ENCODE measurements at places on chromosomes 6 and 20.

- no peak for DNase-seq
Observed at GRCh38 chr6:5286780-5287179, 25.5 kb downstream of the FARS2 start.

DNA sequence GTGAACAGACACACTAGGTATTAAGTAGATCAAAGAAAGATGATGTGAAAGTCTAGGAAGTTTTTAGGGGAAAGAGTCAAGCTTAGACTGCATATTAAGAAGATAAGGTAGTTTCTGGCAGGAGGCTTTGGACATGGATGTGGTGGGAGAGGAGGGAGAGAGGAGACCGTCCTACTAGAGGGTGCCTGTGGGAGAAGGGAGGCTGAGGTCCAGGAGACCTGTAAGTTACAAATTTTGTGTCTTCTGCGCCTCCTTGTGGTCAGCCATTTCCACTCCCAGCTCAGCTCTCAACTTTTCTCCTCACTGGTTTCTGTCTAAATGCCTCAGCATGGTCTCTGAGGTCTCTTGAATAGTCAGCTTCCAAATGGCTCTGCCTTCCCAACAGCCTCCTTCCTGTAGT, 193.5 kb downstream of the UNC5CL start:
- no peak for DNase-seq

- DNase-seq = no peak
Observed at GRCh38 chr6:80217794-80218193, 111.3 kb downstream of the BCKDHB start.

DNA sequence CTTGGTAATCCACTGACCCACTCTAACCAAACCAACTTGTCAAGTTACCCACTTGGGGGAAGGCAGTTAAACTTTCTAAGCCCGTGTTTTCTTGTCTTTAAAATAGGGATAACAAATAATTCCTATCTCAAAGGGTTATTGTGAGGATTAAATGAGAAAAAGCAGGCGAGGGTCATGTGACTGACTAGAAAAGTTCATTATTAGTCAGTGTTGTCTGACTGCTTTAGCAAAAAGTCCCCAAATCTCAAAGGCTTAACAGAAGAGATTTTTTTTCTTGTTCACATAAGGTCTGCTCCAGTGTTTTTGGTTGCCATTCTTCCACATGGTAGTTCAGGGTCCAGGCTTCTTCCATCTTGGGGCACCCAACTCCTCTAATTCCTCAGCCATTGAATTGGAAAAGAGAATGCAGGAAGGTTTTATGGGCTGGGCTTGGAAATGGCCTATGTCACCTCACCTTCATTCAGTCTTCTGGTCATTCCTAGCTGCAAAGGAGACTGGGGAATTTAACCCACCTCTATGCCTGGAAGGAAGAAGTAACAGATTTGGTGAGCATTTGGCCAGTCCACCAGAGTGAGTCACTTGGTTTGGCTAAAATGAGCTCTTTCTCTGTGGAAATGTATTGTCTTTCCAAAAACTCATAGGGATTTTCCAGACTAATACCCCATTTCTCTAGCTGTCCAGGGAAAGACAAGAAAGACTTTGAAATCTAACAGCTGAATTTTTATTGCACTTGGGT, 77.0 kb downstream of the CAP2 start:
- no peak for DNase-seq

DNA sequence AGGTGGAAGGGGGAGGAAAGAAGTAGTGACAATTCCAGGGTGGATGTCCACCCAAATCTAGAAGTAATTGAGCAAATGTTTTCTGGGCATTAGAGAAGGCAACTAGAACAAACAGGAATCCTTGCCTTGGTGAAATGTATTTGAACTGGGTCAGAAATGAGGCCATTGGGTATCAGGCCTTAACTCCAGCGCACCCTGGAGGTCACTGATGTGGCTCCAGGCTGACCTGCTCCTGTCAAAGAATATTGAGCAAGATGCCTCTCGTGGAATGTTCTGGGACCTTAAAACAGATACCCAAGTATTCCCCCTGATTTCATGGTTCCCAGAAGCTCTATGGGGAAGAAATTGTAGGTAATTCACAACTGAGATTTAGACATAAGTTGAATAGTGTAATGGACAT, 6.9 kb downstream of the HLA-DPB1 start:
- DNase-seq = no peak

GRCh38 chr6:75094614-75095200, 111.1 kb downstream of the COL12A1 start:
- no peak for DNase-seq

GRCh38 chr6:2184700-2185455, 60.5 kb downstream of the GMDS start:
- DNase-seq = no peak

GRCh38 chr6:53717566-53717965, 52.0 kb upstream of the KLHL31 start:
- DNase-seq = no peak

DNA sequence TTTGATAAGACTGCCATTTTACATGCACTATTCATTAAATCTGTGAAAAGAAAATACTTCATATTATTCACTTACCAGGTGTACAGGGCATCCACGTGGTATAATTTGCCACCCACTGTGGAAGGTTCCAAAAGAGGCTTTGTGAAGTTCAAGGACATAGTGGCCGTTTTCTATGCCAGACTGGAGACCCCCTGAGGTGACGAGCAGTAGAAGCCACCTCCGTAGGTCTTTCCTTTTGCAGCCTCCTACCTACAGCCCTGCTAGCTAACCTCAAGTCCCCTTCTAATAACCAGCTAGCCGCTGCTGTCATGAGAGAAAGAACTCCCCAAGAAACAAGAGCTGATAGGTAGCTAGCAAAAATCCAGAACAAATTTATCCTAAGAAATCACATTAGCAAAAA, 110.5 kb downstream of the ARHGAP18 start:
- no peak for DNase-seq

DNA sequence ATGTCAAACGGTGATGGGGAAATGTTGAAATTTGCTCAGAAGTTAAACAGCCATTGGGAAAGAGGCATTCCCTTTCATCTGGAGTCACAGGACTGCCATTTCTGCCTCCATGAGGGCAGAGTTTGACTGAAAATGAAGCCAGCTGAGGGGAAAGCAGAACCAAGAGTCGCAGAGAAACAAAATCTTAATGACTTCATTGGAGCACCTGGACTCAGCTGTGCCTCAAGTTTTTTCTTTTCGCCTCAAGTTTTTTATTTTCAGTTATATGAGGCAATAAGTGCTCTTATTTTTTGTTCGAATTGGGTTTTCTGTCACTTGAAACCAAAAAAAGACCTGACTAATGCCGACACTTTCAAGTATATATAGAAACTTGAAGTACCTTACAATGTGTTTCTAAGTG, 161.3 kb downstream of the PKHD1 start:
- no peak for DNase-seq

GRCh38 chr6:96157018-96157565, 141.3 kb downstream of the FUT9 start:
- DNase-seq = no peak

GRCh38 chr6:46210294-46210693, 39.5 kb upstream of the ENPP5 start:
- DNase-seq = no peak

- no peak for DNase-seq
Observed at GRCh38 chr6:36725581-36725980, 28.0 kb downstream of the RAB44 start.

DNA sequence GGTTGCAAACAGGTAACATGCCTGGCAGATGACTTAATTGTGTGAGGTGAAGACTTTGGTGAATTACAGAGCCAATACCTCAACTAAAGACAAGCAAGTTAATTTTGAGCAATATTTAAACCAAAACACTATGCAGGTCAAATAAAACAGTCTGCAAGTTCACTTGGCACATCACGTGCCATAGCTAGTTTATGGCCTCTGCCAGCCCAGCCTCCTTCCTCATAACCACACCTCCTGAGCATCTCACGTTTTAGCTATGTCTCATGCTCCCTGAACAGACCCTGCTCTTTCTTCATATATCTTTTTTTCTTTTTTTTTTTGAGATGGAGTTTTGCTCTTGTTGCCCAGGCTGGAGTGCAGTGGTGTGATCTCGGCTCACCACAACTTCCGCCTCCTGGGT, 4.5 kb upstream of the CNBD2 start:
- DNase-seq = no peak

- no peak for DNase-seq
Observed at GRCh38 chr20:20549704-20550103, 162.7 kb downstream of the RALGAPA2 start.

DNA sequence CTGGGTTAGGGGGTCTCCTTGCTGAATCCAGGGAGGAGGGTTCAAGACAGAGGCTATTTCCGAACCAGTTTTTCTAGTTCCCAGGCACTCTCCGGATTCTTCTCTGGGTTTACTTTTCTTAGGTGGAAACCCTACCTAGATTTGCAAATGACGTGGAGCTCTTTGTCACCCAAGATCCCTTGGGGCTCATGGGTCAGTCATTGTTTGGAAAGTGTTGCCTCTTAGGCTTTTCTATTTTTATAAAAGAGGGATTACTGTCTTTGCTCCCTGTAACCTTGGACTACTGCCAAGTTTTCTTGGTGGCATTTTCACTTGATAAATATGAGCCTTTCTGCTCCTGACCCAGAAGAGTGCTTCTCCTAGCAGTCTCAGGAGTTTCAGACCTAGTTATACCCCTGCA, 33.6 kb downstream of the FAM209B start:
- DNase-seq = no peak

GRCh38 chr6:131281471-131282270, 146.4 kb downstream of the AKAP7 start:
- DNase-seq = peak; percentile 4

- DNase-seq = no peak
Observed at GRCh38 chr6:111175109-111175508, 87.8 kb downstream of the SLC16A10 start.

GRCh38 chr20:49432550-49432949, 49.9 kb downstream of the KCNB1 start:
- no peak for DNase-seq

DNA sequence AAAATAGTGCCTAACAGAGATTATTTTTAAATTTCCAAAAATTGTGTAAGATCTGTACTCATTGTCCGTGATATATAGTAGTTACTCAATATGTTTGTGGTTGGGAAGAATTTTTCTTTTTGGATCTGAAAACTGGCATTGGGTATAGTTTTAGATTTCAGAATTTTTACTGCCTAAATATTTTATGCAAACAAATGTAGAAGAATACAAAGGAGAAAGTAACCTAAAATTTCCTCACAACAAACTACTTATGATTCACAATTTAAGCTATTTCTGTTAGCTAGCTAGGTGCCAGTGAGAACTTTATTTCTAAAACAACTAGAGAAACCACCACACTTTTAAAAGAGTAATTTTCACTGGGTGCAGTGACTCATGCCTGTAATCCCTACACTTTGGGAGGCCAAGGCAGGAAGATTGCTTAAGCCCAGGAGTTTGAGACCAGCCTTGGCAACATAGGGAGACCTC, 38.8 kb downstream of the SESN1 start:
- no peak for DNase-seq

GRCh38 chr20:18904624-18905023, 91.0 kb downstream of the SCP2D1 start:
- DNase-seq = no peak

GRCh38 chr20:8074931-8075330, 55.4 kb upstream of the TMX4 start:
- DNase-seq = no peak

GRCh38 chr20:36017048-36017951, 48.9 kb downstream of the CNBD2 start:
- no peak for DNase-seq

All from stimulated activated CD8-positive, alpha-beta memory T cell treated with anti-CD3 and anti-CD28 coated beads, Interleukin-2, amount 100 ng/mL, for 48 hours (primary cell).